ENCODE measurements at places on chromosomes 6 and 20. TPM values are rescaled to one million over a fixed set of nuclear protein-coding genes. Genes with fewer than 3 reads are reported as not detected.

- H3K27ac ChIP-seq: no peak overlapping the region
- no peaks in the 10 kb centered on the region for H3K36me3 ChIP-seq
- no peaks in the 10 kb centered on the region for H3K27me3 ChIP-seq
- H3K4me1 ChIP-seq: no peaks in the 10 kb centered on the region
- no peak overlapping the region for H3K4me3 ChIP-seq
Measured at GRCh38 chr6:138510093-138510492, 10.8 kb upstream of the NHSL1 start.

GRCh38 chr20:46509523-46509922 is 3.8 kb downstream of the ZNF334 start:
- no peak for DNase-seq
- H3K36me3 ChIP-seq: no peaks in the 10 kb centered on the region
- no peaks in the 10 kb centered on the region for H3K4me1 ChIP-seq
- no peak overlapping the region for H3K4me3 ChIP-seq
- peaks cover 79% of the 10 kb centered on the region for H3K27me3 ChIP-seq
- H3K27ac ChIP-seq: no peak overlapping the region

SNAP25 gene
- not detected for total RNA-seq

GRCh38 chr6:28865401-28866204 is 58.2 kb downstream of the TRIM27 start:
- H3K36me3 ChIP-seq: no peaks in the 10 kb centered on the region
- peaks cover 12% of the 10 kb centered on the region for H3K4me1 ChIP-seq
- H3K4me3 ChIP-seq: peak overlapping the region; percentile 81
- H3K27ac ChIP-seq: no peak overlapping the region

- H3K27me3 ChIP-seq: peaks cover 35% of the 10 kb centered on the region
- H3K36me3 ChIP-seq: no peaks in the 10 kb centered on the region
- H3K4me1 ChIP-seq: no peaks in the 10 kb centered on the region
- H3K4me3 ChIP-seq: no peak overlapping the region
- no peak overlapping the region for H3K27ac ChIP-seq
Measured at GRCh38 chr20:60862601-60863000, 389.5 kb upstream of the CDH4 start.

DNA sequence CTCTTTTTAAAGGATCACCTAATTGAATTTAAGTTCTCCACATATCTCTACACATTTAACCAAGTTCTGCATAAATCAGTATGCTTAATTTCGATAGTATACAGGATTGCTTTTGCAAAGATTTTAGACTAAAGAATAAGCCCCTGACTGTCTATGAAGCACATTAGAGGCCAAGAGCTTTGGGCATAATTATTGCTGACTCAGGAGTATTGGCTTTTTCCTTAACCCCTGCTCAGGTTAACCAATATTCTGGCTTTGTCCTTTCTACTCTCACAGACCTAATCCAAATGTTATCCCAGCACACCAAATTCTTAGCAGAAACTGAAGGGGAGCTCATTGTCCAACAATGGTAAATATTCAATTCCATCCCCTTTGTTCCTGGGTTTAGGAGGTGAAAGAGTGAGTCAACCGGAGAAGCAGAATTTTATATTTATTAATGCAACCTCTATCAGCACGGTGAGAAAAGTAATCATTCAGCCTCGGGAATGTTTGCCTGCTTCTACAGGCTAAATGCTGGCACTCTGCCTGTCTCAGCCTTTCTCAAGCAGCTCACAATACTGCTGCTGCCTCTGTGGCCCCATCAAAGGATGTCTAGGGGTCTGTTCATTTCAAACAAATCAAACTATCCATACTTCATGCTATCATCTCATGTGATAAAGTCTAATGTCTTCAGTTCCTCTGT is 125.0 kb downstream of the SIM1 start:
- H3K27ac ChIP-seq: no peak overlapping the region
- no peak overlapping the region for H3K4me3 ChIP-seq
- no peaks in the 10 kb centered on the region for H3K4me1 ChIP-seq

DNA sequence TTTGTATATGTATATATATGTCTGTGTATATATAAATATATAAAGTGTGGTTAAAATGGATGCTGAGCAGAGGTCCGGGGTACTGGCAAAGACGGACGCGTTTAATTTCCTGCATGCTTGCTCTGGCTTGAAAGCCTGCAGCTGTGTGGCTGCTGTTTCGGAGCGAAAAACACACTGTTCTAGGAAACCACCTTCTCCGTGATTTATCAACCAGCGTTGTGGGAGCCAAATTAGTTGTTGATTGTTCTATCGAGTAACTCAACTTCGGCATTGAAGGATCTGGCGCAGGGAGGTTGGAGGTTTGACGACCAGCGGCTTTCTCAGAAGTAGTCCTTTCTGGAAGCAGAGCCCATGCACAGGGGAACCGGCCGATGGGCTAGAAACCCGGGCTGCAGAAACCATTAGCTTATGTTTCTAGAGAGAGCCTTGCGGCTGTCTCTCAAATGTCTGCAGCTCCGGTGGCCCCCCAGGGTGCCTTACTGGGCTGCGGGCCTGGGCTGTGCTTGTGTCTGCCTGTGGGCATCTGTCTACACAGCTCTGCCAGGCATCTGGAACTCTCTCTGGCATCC is 81.8 kb downstream of the EDN3 start:
- H3K27ac ChIP-seq: no peak overlapping the region
- no peak overlapping the region for H3K4me3 ChIP-seq
- peaks cover 75% of the 10 kb centered on the region for H3K27me3 ChIP-seq
- no peaks in the 10 kb centered on the region for H3K4me1 ChIP-seq
- DNase-seq: no peak
- no peaks in the 10 kb centered on the region for H3K36me3 ChIP-seq

GRCh38 chr20:4082406-4083097 is 67.2 kb upstream of the RNF24 start:
- H3K27me3 ChIP-seq: no peaks in the 10 kb centered on the region
- H3K36me3 ChIP-seq: no peaks in the 10 kb centered on the region
- H3K4me3 ChIP-seq: no peak overlapping the region
- peak; percentile 44 for DNase-seq

DNA sequence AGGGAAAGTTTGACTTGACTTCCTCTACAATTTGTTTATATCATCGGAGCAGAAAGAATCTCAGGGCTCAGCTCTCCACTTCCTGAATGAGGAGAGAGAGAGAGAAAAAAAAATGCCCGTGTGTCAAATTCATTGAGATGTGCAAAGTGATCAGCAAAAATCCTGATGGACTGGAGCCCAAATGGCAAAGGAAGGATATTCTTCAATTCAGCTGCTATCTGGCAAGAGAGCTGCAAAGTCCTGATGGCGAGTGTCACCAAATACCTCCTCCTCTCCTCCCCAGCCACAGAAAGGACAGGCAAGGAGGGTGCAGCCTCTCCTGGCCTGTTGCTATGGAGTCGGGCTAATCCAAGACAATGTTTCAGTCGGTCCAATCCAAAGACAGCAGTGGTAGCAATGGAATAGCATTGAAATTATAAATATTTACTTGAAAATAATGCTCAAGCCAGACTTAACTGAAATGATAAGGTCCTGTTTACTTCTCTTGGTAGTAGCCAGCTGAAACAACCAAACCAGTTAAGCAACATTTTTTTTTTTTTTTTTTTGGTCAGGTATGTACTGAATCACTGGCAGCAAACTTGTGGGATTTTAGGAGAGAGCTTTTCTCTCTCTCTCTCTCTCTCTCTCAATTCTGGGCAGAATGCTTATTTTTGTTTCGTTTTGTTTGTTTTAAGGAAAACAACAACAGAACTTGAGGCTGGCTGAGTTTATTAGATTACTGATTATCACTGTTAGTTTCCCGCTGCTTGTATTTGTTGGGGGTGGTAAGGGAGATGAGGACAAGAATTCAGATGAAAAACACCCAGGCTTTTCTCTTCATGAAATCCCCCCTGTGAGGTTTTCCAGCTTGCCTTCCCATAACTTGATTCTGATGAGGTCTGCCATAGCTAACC is 204.2 kb downstream of the BCAS1 start:
- peak overlapping the region; percentile 99 for H3K27ac ChIP-seq
- H3K4me1 ChIP-seq: peaks cover 66% of the 10 kb centered on the region
- peak; percentile 99 for DNase-seq

- no peak for DNase-seq
- no peak overlapping the region for H3K27ac ChIP-seq
- no peaks in the 10 kb centered on the region for H3K27me3 ChIP-seq
- H3K4me3 ChIP-seq: no peak overlapping the region
- peaks cover 35% of the 10 kb centered on the region for H3K4me1 ChIP-seq
Measured at GRCh38 chr6:16139556-16139955, 10.7 kb downstream of the MYLIP start.

GRCh38 chr20:49635166-49635565 is 67.2 kb upstream of the PTGIS start:
- H3K36me3 ChIP-seq: peaks cover 59% of the 10 kb centered on the region
- no peak overlapping the region for H3K4me3 ChIP-seq
- H3K27me3 ChIP-seq: no peaks in the 10 kb centered on the region
- H3K4me1 ChIP-seq: no peaks in the 10 kb centered on the region
- H3K27ac ChIP-seq: no peak overlapping the region

REM1 gene
- total RNA-seq: not detected

GRCh38 chr6:65700561-65700960 is 6.5 kb downstream of the EYS start:
- H3K27me3 ChIP-seq: no peaks in the 10 kb centered on the region
- no peak for DNase-seq
- H3K4me3 ChIP-seq: no peak overlapping the region
- H3K36me3 ChIP-seq: no peaks in the 10 kb centered on the region
- H3K4me1 ChIP-seq: no peaks in the 10 kb centered on the region

IMPG1 gene
- total RNA-seq: not detected

CLPSL2 gene
- not detected for total RNA-seq

PPIL1 gene
- total RNA-seq: 19.0 TPM

- H3K4me3 ChIP-seq: no peak overlapping the region
- no peak overlapping the region for H3K27ac ChIP-seq
- no peaks in the 10 kb centered on the region for H3K4me1 ChIP-seq
- DNase-seq: no peak
Measured at GRCh38 chr6:124682751-124683150, 279.5 kb upstream of the RNF217 start.

DNA sequence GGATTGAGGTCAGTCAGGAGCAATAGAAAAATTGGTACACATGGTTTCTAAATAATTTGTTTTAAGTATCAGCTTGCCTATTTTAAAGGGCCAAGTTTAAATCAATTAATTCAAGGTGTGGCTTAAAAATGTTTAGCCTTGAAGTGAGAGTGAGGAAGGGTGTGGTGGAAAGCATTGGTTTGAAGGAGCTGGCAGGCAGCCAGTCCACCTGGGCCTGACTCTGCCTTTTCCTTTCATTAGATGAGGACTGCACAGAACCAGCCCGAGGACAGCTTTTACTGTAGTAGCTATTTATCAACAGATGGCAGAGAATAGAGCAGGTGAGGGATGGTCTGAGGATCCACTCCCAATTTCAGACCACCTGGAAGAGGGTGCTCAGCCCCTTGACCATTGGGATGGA is 42.4 kb downstream of the DHX35 start:
- peak; percentile 46 for DNase-seq
- H3K27me3 ChIP-seq: no peaks in the 10 kb centered on the region
- H3K27ac ChIP-seq: no peak overlapping the region
- H3K36me3 ChIP-seq: peaks cover 7% of the 10 kb centered on the region
- no peaks in the 10 kb centered on the region for H3K4me1 ChIP-seq

PSMB1 gene
- 169 TPM for total RNA-seq

GRCh38 chr20:9555781-9556180 is 41.4 kb downstream of the LAMP5 start:
- no peaks in the 10 kb centered on the region for H3K36me3 ChIP-seq
- peaks cover 38% of the 10 kb centered on the region for H3K27me3 ChIP-seq
- no peak for DNase-seq

- H3K27me3 ChIP-seq: no peaks in the 10 kb centered on the region
- H3K36me3 ChIP-seq: peaks cover 9% of the 10 kb centered on the region
- peaks cover 16% of the 10 kb centered on the region for H3K4me1 ChIP-seq
Measured at GRCh38 chr6:159687341-159687740, 5.7 kb downstream of the SOD2 start.

GRCh38 chr20:3687655-3688054 is 5.8 kb upstream of the ADAM33 start:
- H3K4me1 ChIP-seq: no peaks in the 10 kb centered on the region
- no peak overlapping the region for H3K27ac ChIP-seq
- no peaks in the 10 kb centered on the region for H3K36me3 ChIP-seq
- H3K27me3 ChIP-seq: peaks cover 17% of the 10 kb centered on the region
- no peak overlapping the region for H3K4me3 ChIP-seq

GRCh38 chr20:42130810-42131596 is 512.8 kb upstream of the CHD6 start:
- H3K4me3 ChIP-seq: no peak overlapping the region
- DNase-seq: no peak
- H3K4me1 ChIP-seq: no peaks in the 10 kb centered on the region
- H3K27ac ChIP-seq: no peak overlapping the region

BMP6 gene
- total RNA-seq: not detected

DNA sequence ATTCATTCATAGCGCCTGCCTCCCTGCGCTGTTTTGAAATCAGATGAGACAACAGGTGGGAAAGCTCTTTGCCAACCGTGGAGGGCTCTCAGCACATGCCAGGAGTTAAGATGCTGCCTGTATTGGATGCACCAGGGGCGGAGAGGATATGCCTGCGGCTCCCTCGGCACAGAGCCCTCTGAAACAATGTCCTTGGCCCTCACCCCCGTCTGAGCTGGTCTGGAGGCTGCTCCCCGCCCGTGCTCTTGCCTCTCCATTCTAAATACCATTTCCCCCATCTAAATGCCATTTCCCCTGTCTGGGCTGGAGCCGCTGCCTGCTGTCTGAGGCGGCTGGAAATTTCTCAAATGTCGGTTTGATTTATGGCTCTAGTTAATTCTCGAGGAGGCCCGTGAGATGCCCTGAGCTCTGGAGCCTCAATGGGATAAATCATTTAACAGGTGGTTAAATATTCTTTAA is 50.8 kb upstream of the MLN start:
- H3K27ac ChIP-seq: no peak overlapping the region
- no peak overlapping the region for H3K4me3 ChIP-seq
- H3K4me1 ChIP-seq: no peaks in the 10 kb centered on the region
- H3K27me3 ChIP-seq: peaks cover 43% of the 10 kb centered on the region

DNA sequence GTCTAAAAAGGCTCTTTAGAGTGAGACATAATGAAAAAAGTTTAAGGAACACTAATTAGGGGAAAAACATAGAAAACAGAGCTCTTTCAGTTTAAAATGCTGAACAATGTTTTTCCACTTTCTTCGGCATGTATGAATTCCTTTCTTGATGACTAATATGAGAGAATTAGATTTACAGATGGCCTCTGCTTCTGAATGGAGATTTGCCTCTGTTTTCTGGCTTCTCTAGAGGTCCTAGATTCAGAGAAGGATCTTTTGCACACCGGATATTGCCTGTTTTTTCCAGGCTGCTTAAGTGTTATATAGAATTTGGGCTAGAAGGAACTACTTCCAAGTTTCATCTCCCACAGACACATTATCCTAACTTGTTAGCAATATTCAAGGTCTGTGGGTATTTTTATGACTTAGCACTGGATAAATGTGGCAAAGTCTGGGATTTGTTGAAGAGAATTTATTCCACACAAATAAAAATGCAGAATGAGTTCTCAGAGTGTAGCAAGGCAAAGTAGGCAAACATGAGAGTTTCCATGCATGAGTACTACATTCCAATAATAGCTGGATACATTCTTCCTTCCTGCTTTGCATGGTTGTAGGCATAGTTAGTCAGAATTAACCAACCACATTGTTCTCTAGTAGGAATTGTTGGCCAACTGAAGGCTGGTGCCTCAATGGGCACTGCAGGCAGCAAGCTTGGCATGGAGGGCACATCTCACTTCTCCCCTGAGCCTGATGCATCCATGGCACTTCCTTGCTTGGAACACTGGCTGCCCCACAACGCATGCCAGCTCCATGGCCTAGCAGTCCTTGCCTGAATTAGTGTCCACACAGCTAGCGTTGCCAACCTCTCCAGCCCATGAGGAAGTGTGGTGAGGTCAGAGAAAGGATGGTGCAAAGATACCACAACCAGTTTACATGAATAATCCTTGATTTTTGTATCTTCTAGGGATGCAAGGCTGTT is 224.2 kb downstream of the CLIC5 start:
- H3K4me1 ChIP-seq: no peaks in the 10 kb centered on the region
- H3K4me3 ChIP-seq: no peak overlapping the region
- no peaks in the 10 kb centered on the region for H3K27me3 ChIP-seq
